ENCODE measurements at places on chromosomes 4 and X.

DNA sequence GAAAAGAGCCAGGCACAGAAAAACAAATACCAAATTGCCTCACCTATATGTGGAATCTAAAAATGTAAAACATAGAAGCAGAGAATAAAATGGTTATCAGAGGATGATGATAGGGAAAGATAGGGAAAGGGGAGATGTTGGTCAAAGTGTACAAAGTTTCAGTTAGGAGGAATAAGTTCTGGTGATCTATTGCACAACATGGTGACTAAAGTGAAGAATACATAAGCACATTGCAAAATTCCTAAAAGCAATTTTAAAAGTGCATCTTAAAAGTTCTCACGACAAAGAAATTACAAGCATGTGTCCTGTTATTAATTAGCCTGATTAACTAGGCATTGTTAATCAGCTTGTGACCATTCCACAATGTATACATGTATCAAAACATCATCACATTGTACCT, 136.0 kb downstream of the GABRG1 start:
- no peaks in the 10 kb centered on the region for H3K36me3 ChIP-seq
- no peak overlapping the region for H3K27ac ChIP-seq
- DNase-seq = no peak
- H3K4me3 ChIP-seq = no peak overlapping the region

DNA sequence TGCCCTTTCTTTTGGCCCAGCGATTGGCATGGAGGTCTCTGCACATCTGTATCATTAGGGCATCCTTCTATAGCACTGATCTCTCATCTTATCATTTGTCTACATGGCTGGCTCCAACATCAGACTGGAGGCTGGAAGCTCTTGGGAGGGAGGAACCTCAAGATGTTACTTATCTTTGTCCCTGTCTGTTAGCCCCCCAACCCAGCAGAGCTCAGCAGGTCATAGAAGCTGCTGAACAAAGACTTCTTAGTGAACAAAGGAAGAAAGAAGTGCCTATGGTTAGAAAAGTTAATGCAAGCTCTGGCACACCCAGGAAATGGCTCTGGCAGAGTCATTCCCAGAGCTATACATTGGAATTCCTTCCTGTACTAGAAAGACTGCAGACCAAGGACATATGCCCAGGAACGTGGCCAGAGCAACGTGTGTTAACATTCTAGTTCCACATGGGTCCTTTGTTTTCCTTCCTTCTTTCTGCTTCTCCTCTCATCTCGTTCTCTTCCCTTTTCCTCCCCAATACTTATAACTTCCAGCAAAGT, 74.0 kb downstream of the SEL1L3 start:
- H3K27me3 ChIP-seq = no peaks in the 10 kb centered on the region
- H3K27ac ChIP-seq = no peak overlapping the region
- no peaks in the 10 kb centered on the region for H3K36me3 ChIP-seq
- no peak for DNase-seq
- no peaks in the 10 kb centered on the region for H3K4me1 ChIP-seq
- H3K4me3 ChIP-seq = no peak overlapping the region

DNA sequence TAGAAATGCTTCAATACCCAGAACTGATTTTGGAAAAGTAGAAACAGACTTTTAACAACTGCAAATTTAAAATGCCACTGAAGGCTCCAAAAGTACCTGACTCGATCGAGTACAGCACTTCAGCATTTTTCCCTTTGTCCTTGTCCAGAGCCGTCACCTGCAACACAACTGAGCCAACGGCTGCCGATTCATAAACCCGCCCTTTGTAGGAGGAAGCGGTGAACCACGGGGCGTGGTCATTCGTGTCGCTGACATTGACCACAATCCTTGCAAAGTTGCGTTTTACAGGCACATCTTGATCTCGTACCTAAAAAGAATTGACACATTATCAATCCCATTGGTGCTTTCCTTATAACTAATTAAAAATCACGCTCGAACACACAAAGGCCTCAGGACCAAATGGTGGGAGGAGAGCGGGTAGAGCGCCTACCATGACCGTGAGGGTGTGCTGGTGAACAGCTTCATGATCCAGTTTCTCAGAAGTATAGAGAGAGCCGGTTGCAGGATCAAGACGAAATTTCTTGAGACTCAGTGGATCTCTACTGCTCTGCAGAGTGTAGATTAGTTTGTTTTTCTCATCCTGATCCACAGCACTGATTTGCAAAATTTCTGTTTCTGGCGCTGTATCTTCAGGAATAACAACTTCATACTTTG, 72.8 kb upstream of the MTNR1A start:
- DNase-seq = no peak
- H3K4me1 ChIP-seq = no peaks in the 10 kb centered on the region
- H3K4me3 ChIP-seq = no peak overlapping the region
- H3K36me3 ChIP-seq = peaks cover 23% of the 10 kb centered on the region

DNA sequence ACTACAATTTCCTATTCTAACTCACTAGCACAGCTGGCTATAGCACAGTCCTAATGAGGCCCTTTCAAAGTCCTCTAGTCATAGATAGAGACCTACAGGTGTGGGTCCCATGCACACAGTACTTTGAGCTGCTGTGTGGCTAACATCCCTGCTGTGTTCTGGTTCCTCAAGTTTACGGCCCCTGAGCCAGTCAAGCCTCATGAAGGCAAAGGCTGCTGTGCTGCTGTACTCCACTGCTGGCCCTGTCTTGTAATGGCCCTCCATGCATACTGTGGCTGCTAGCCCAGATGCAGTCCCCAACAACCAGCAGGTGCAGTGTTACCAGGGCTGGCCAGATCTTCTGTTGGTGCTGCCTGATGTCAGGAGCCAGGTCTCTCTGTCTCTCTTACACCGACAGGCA, 23.4 kb upstream of the ENPEP start:
- no peaks in the 10 kb centered on the region for H3K36me3 ChIP-seq
- H3K27me3 ChIP-seq = no peaks in the 10 kb centered on the region
- no peak for DNase-seq
- no peak overlapping the region for H3K4me3 ChIP-seq

DNA sequence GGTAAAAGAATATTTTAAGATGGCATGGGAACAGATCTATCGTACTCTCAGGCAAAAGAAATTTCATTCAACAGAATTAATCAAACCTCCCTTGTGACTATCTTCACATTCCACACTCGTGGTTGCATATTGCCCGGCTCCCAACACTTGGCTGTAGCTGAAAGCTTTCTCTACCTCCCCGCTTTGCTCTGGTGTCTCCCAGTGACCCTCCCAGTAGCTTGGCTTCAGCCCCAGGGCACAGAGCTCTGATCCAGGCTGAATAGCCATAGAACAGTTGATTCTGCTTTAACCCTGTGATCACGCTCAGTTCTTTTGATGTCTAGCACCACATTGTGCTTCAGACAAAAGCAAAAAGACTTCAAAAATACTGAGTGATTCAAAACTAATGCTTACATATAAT, 24.6 kb downstream of the SLC7A11 start:
- 0 out of 2 replicates have a peak, but pooled peaks cover 4% of the 10 kb centered on the region for H3K4me1 ChIP-seq
- H3K4me3 ChIP-seq = no peak overlapping the region
- peaks cover 11% of the 10 kb centered on the region for H3K36me3 ChIP-seq
- H3K27ac ChIP-seq = no peak overlapping the region

DNA sequence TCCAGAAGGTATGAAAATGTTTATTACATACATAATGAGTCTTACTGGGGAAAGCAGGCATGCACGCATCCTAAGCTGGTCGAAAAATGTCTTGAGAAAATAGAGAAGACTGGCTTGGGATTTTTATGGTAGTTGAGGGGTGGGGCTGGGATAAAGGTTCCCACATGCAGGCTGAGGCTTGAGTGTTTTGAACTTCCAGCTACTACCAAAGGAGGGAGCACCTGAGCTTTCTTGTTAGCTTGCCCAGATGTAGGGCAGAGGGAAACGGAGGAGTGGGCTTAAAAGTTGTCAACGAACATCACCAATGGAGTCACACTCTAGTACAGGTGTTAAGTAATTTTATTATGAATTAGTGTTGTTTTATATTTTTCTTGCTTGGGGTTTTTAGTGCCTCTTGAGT, 39.6 kb upstream of the SRPX start:
- no peaks in the 10 kb centered on the region for H3K27me3 ChIP-seq
- no peaks in the 10 kb centered on the region for H3K4me1 ChIP-seq
- H3K27ac ChIP-seq = no peak overlapping the region
- H3K36me3 ChIP-seq = no peaks in the 10 kb centered on the region
- DNase-seq = peak; percentile 64

GRCh38 chr4:152515678-152516077, 20.2 kb downstream of the FBXW7 start:
- peak; percentile 53 for DNase-seq
- peaks cover 14% of the 10 kb centered on the region for H3K4me1 ChIP-seq
- no peaks in the 10 kb centered on the region for H3K36me3 ChIP-seq
- no peak overlapping the region for H3K4me3 ChIP-seq
- peak overlapping the region; percentile 34 for H3K27ac ChIP-seq
- no peaks in the 10 kb centered on the region for H3K27me3 ChIP-seq

GRCh38 chr4:99723612-99724011, 66.0 kb upstream of the C4orf54 start:
- peaks cover 15% of the 10 kb centered on the region for H3K4me1 ChIP-seq
- peak overlapping the region; percentile 14 for H3K27ac ChIP-seq
- no peaks in the 10 kb centered on the region for H3K36me3 ChIP-seq
- DNase-seq = peak; percentile 75

DNA sequence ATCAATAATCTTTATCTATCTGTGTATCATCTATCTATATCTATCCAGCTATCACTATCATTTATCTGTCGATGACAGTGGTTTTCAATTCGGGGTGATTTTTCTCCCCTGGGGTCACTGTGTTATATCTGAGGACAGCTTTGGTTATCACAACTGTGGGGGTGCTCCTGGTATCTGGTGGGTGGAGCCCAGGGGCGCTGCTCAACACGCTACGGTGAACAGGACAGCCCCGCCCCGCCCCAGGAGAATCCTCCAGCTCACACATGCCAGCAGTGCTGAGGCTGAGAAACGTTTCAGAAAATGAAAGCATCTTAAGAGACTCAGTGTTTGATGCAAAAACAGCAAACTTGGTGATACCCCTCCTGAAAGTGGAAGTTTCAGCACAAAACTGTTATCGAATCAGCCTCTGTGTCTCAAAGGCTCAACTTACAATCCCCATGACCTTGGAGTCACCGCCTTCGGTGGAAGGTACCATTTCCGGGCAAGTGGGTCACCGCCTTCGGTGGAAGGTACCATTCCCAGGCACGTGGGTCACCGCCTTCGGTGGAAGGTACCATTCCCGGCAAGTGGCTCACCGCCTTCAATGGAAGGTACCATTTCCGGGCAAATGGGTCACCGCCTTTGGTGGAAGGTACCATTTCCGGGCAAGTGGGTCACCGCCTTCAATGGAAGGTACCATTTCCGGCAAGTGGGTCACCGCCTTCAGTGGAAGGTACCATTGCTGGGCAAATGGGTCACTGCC, 315.3 kb downstream of the DHRSX start:
- H3K4me1 ChIP-seq = no peaks in the 10 kb centered on the region
- no peaks in the 10 kb centered on the region for H3K36me3 ChIP-seq
- no peaks in the 10 kb centered on the region for H3K27me3 ChIP-seq
- H3K27ac ChIP-seq = no peak overlapping the region
- DNase-seq = no peak

DNA sequence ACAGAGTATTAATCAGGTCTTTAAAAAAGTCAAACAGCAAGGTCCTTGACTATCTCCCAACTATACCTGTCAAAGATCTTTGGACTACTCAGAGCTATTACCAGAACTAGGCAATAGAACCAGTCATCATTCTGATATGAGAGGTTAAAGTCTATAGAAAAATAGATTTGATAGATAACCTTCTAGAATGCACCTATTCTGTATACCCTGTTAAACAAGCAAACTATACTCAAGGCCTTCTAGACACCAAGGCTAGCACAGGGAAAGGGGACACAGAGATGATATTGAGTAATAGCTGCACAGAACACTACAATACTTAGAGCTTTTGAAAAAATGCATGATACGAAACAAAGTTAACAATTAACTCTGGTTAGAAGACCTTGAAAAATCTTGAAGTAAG, 149.5 kb downstream of the NR3C2 start:
- DNase-seq = no peak
- H3K27ac ChIP-seq = no peak overlapping the region
- H3K4me1 ChIP-seq = no peaks in the 10 kb centered on the region
- no peak overlapping the region for H3K4me3 ChIP-seq
- H3K36me3 ChIP-seq = no peaks in the 10 kb centered on the region

DNA sequence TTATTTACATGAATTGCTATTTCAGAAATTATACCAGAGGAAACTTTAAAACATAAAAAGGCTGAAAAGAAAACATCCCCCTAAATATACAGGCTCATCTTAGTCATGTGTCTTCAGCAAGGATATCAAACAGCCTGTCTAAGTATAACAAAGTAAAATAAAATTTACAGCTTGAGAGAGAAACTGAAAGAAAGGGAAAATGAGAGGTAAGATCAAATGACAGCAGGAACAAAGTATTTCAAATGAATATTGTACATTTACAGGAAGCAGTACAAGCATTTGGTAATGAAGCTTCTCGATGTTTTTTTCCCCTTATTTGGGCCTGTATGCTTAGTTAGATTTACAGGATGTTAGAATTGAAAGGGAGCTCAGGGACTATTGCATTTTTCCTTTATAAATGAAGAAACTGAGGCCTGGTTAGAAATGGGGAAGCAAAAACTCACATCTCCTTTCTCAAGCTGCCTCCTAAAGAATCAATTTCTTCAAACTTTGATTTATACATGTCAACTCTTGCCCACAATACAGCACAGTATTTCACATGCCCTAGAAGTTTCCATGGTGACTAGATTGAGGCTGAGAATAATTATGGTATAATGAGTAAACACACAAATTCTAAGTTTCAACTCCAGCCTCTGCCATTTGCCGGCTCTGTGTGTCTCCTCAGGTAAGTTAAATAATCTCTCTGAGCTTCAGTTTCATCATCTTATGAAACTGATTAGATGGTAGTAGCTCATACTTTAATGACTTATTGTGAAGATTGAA, 29.3 kb downstream of the DAPP1 start:
- no peak overlapping the region for H3K27ac ChIP-seq
- no peaks in the 10 kb centered on the region for H3K27me3 ChIP-seq
- no peaks in the 10 kb centered on the region for H3K4me1 ChIP-seq
- H3K36me3 ChIP-seq = no peaks in the 10 kb centered on the region

- H3K36me3 ChIP-seq = no peaks in the 10 kb centered on the region
- H3K4me1 ChIP-seq = no peaks in the 10 kb centered on the region
- H3K27me3 ChIP-seq = no peaks in the 10 kb centered on the region
- H3K27ac ChIP-seq = no peak overlapping the region
- no peak overlapping the region for H3K4me3 ChIP-seq
Observed at GRCh38 chrX:67700602-67701001, 156.8 kb downstream of the AR start.

GRCh38 chr4:16450724-16451123, 224.5 kb upstream of the TAPT1 start:
- H3K27me3 ChIP-seq = no peaks in the 10 kb centered on the region
- no peak for DNase-seq
- H3K36me3 ChIP-seq = no peaks in the 10 kb centered on the region
- H3K4me3 ChIP-seq = no peak overlapping the region
- H3K4me1 ChIP-seq = no peaks in the 10 kb centered on the region

All from PC-3 (cell line).